ENCODE measurements at places on chromosomes 3 and 15.

- DNase-seq, result no peak
These were observed 20.5 kb downstream of the SLC35A5 start for GRCh38 chr3:112582244-112582874.

DNA sequence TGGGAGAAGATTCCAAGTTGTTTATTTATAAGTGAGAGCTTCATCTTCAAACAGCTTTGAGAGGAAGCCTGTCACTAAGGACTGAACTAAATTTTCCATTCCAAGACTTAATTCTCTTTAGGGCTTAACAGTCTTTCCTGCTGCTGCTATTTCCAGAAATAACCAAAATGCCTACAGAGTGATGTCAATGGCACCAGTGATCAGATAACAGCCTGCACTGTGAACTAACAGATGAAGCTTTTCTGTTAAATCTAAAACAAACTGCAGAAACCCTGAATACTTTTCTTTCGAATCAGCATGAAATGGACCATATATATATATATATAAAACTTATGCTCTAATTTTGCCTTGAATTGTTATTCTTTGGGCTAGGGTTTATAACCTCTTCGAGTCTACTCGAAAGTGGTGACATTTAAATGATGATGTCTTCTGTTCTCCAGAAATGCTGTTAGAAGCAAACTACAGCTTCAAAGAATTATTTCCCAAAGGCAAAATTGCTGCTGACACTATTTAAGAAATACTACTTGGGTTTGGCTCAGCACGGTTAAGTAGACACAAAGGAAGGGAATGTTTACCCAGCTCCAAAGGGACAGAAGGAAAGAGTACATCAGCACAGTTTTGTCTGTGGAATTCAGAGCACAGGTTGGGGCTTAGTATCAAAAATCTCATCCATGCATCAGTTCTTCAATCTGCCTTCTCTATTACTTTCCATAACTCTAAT lies 238.5 kb upstream of the LRRN1 start:
- DNase-seq, result no peak

DNA sequence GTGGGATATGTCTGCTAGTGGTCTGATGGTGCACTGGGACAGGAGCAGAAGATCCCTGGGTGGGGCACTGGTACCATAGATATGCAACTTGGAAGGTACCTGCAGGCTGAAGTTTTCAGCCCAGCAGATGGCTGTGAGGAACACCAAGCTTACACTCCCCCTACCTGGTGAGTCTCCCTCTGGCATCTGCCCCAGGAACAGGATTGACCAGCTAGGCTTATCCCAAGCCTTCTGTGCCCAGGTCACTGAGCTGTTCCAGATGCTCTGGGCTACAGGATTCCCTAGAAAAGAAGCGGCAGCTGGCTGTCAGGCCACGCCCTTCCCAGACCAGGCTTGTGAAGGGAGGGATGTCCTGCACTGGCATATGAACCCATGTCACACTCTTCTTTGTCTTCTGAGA lies 1130.0 kb downstream of the NAALADL2 start:
- DNase-seq, result no peak

- no peak for DNase-seq
These were observed 133.1 kb downstream of the SMAD6 start for GRCh38 chr15:66834881-66835878.

- DNase-seq, result no peak
These were observed 1.6 kb downstream of the INSYN1 start for GRCh38 chr15:73751511-73751898.

GRCh38 chr15:101617390-101617965 lies 34.7 kb downstream of the TM2D3 start:
- DNase-seq, result no peak
